ENCODE measurements at places on chromosomes 6 and 20.

DNA sequence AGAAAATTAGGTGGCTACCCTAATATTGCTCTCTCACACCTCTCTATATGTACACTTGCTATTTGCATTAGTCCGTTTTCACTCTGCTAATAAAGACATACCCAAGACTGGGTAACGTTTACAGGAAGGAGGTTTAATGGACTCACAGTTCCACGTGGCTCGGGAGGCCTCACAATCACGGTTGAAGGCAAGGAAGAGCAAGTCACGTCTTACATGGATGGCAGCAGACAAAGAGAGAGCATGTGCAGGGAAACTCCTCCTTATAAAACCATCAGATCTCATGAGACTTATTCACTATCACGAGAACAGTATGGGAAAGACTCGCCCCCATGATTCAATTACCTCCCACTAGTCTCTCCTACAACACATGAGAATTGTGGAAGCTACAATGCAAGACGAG, 53.4 kb downstream of the EPM2A start:
- H3K4me3 ChIP-seq = no peak overlapping the region
- H3K4me1 ChIP-seq = no peaks in the 10 kb centered on the region
- H3K36me3 ChIP-seq = peaks cover 43% of the 10 kb centered on the region
- no peak overlapping the region for H3K27ac ChIP-seq
- no peak for DNase-seq
- no peaks in the 10 kb centered on the region for H3K27me3 ChIP-seq

- peak overlapping the region; percentile 94 for H3K27ac ChIP-seq
- no peaks in the 10 kb centered on the region for H3K27me3 ChIP-seq
- peaks cover 31% of the 10 kb centered on the region for H3K4me1 ChIP-seq
- no peak for DNase-seq
These were observed 1.9 kb downstream of the BAG2 start for GRCh38 chr6:57173886-57174510.

DNA sequence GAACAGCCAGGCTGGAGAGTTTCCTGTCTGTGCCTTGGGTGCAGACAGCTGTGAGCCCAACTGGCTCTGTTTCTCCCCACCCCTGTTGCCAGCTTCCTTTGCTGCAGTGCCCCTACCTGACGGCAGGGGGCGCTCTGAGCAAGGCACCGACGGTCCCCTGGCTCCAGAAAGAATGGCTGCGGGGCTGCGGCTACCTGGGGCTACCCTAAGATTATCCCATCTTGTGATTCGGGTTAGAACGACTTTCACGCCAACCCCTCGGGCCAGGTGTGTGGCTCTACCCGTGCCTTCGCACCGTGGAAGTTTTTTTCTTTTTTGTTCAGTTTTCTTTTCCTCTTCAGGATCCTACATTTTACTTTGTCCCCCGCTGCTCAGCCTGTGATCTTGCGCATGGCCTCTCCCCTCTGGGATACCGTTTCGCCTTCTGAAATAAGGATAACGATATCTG, 33.4 kb upstream of the AAR2 start:
- no peaks in the 10 kb centered on the region for H3K36me3 ChIP-seq
- no peaks in the 10 kb centered on the region for H3K4me1 ChIP-seq
- H3K27me3 ChIP-seq = no peaks in the 10 kb centered on the region
- peak; percentile 83 for DNase-seq
- no peak overlapping the region for H3K27ac ChIP-seq

- H3K27ac ChIP-seq = no peak overlapping the region
- no peaks in the 10 kb centered on the region for H3K27me3 ChIP-seq
- peaks cover 8% of the 10 kb centered on the region for H3K36me3 ChIP-seq
- peaks cover 65% of the 10 kb centered on the region for H3K4me1 ChIP-seq
- no peak overlapping the region for H3K4me3 ChIP-seq
These were observed 2.8 kb upstream of the MAPK13 start for GRCh38 chr6:36127462-36128016.

DNA sequence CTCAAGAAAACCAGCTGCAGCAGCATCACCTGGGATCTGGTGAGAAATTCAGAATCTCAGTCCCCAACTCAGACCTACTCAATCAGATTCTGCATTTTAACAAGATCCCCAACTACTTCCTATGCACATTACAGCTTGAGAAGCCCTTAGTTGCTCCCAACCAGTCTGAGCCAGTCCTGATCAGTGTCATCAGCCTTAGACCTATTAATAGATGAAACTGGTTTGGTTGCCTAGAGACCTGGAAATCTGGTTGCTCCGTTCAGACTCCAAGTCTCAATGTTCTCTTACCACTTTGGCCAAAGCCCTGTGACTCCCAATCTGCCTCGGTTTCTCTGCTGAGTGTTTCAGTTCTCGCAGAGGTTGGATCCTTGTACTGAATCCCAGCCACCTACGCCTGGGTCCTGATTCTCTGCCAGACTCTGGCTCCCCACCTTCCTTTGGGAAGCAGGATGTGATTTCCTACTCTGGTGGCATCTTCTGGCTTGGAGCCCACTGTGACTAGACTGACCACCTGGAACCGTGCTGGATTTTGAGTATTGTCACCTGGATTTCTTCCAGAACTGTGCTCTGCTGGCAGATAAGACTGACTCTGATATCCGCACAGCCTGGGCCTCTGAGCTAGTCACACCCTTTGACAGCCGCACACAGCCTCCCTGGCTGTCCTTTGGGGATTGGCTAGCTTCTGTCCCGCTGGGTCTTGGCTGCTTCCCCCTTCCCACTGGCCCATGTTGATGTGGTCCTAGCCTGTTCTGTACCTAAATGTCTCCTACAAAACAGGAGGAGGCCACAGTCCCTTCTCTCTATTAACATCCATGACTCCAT, 20.3 kb upstream of the ATXN1 start:
- H3K27ac ChIP-seq = no peak overlapping the region
- H3K27me3 ChIP-seq = no peaks in the 10 kb centered on the region
- DNase-seq = no peak
- no peaks in the 10 kb centered on the region for H3K4me1 ChIP-seq

DNA sequence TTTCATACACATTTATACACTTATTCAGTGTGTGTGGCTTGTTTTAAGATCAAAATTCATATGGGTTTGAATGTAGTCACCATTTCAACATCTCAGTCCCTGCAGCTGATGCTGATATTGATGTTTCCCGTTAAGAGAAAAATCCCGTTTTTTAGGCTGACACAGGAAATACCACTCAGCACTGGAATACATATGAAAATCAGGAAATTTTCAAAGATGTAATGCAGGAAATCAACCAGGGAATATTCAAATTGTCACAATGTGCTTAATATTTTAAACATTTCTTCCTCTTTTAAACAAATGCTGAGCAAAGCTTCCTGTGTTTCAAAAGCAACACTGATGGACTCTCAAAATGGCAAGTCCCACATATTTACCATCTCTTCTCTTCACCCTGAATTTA, 94.5 kb upstream of the MARCKS start:
- no peak for DNase-seq
- H3K36me3 ChIP-seq = no peaks in the 10 kb centered on the region
- H3K27me3 ChIP-seq = peaks cover under 1% of the 10 kb centered on the region
- H3K4me1 ChIP-seq = peaks cover 5% of the 10 kb centered on the region
- H3K27ac ChIP-seq = no peak overlapping the region

DNA sequence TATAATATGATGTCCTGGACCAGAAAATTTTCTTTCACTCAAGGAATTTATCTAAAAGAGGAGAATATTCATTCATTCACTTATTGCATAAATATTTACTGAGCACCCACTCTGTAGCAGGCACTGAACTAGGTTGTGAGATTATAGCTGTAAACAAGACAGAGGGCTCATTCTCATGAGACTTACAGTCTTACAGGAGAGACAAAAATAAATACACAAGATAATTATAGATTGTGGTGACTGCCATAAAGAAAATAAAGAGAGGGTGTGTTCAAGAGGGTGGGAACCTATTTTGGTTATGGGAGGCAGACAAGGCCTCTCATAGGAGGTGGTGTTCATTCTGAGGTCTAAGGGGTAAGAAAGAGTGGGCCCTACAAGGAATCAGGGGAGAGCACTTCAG, 109.9 kb upstream of the SUPT3H start:
- no peak overlapping the region for H3K4me3 ChIP-seq
- peaks cover 35% of the 10 kb centered on the region for H3K4me1 ChIP-seq
- H3K36me3 ChIP-seq = peaks cover 16% of the 10 kb centered on the region
- H3K27me3 ChIP-seq = no peaks in the 10 kb centered on the region
- DNase-seq = no peak

DNA sequence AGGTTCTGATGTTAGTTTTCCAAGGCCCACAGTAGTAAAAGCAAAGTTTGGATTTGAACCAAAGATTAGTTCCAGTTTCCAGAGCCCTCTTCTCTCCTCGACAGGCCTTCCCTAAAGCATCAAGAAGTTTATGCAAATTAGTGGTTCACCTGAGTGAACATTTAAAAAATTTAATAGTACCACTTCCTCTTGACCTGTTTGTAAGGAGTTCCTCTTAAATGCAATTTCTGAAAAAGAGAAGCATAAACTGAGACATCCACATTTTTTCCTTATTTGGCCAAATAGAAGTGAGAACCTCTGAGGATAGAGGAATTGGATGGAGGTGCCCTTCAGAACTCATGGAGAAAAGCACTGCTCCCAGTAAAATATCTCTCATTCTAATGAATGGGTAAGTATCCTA, 1.2 kb upstream of the DSE start:
- no peaks in the 10 kb centered on the region for H3K36me3 ChIP-seq
- peak overlapping the region; percentile 73 for H3K4me3 ChIP-seq
- H3K27ac ChIP-seq = no peak overlapping the region
- DNase-seq = no peak

DNA sequence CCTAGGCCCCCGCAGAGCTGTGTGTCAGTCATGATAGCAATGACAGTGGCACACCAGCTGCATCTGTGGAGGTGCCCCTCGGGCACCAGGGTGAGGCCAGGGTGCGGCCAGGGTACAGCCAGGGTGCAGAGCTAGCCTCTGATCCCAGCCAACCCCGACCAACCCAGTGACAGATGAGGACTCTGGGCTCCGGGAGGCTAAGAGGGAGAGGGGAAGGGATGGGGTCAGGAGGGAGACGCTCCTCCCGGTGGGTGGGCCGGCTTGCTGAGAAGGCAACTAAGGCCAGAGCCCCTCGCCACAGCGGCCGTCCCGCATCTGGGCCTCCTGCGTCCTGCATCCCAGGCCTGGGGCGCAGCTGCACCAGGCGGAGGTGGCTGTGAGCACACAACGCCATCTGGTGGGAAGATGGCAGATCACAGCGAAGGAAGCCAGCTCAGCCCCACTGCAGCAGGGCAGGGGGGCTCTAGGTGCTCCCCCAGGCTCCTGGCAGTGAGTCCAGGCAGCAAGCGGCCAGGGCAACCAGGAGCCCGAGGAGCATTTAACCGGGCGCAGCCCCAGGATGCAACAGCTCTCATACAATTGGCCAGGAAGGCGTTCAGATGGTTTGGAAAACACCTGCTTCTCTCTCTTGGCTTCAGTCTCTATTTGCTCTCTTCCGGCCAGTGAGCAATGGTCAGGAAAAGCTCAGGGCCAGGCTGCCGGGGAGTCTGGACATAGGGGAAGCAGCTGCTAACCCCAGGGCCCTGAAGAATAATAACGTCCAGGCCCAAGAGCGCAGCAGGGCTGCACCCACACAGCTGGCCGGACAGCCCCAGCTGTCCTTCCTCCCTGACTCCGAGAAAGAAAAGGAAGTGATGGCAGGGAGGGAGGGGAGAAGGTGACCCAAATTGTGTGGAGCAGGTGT, 169.4 kb downstream of the TAF4 start:
- H3K4me1 ChIP-seq = no peaks in the 10 kb centered on the region
- H3K4me3 ChIP-seq = no peak overlapping the region
- peak; percentile 45 for DNase-seq
- no peak overlapping the region for H3K27ac ChIP-seq

DNA sequence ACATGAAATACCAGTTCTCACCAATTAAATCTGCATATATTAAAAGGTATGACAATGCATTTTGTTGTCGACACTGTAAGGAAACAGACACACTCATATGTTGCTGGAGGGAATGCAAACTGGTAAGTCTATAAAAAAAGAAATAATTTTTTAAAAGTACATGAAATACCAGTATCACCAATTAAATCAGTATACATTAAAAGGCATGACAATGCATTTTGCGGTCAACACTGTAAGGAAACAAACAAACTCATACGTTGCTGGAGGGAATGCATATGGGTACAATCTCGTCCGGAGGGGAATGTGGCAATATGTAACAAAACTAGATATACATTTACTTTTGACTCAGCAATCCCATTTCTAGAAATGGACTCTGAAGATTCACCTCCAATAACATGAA, 6.5 kb downstream of the ZNF322 start:
- no peak overlapping the region for H3K27ac ChIP-seq
- H3K27me3 ChIP-seq = no peaks in the 10 kb centered on the region
- no peak for DNase-seq
- peaks cover 59% of the 10 kb centered on the region for H3K36me3 ChIP-seq
- H3K4me1 ChIP-seq = peaks cover 26% of the 10 kb centered on the region

DNA sequence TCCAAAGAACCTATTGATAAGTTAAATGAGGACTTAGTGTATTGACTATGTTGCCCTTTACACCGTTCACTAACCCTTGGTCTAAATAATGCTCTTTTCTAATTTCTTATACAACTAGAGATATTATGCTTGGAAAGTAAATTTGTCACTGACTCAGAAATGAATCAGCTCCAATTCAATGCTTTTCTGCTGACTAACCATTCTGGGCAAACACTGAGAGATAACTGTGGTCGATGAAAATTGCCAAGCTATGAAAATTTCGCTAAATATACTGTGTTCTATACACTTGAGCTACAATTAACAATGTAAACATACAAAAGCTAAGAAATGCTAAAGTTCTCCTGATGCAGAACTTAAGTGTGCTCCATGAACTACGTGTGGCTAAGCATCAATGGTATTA, 23.1 kb upstream of the FBXO9 start:
- H3K4me1 ChIP-seq = peaks cover 2% of the 10 kb centered on the region
- H3K36me3 ChIP-seq = peaks cover 20% of the 10 kb centered on the region
- no peaks in the 10 kb centered on the region for H3K27me3 ChIP-seq
- no peak for DNase-seq

DNA sequence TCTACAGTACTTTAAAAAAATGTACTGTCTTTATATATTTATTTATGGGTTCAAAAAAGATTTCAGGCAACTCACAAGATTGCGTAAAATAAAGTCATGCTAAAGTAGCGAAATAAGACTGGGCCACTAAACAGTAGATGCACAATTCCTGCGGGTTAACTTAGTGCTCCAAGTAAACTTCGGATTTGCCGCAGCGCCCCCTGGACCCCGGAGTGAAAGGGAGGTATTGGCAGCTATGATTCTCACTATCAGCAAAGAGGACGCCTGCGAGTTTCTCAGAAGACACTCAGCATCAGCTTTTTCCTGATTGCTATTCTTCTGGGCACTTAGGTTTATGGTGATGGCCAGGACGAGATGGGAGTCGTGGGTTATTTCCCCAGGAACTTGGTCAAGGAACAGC, 1.4 kb downstream of the OTOR start:
- H3K36me3 ChIP-seq = no peaks in the 10 kb centered on the region
- DNase-seq = no peak
- no peak overlapping the region for H3K4me3 ChIP-seq
- peaks cover 10% of the 10 kb centered on the region for H3K27me3 ChIP-seq
- peaks cover 2% of the 10 kb centered on the region for H3K4me1 ChIP-seq

- H3K27me3 ChIP-seq = no peaks in the 10 kb centered on the region
- H3K4me1 ChIP-seq = peaks cover 47% of the 10 kb centered on the region
- peak; percentile 46 for DNase-seq
These were observed 23.3 kb downstream of the NQO2 start for GRCh38 chr6:3022765-3023662.

Measured in activated CD8-positive, alpha-beta T cell treated with anti-CD3 and anti-CD28 coated beads for 36 hours (primary cell).